ENCODE measurements at places on chromosomes 3 and 15.

GRCh38 chr15:67808821-67809220, 16.5 kb upstream of the SKOR1 start:
- DNase-seq = no peak

- no peak for DNase-seq
These were observed 415.3 kb upstream of the ALCAM start for GRCh38 chr3:104951426-104951825.

GRCh38 chr15:69529141-69529540, 76.5 kb downstream of the RPLP1 start:
- no peak for DNase-seq

GRCh38 chr3:52471371-52472238, 16.2 kb downstream of the NISCH start:
- no peak for DNase-seq

- DNase-seq = no peak
These were observed 51.9 kb downstream of the KY start for GRCh38 chr3:134598763-134599545.

GRCh38 chr15:58724466-58724865, 25.0 kb downstream of the ADAM10 start:
- DNase-seq = no peak

- DNase-seq = no peak
These were observed 54.0 kb upstream of the GADL1 start for GRCh38 chr3:30948426-30948825.

DNA sequence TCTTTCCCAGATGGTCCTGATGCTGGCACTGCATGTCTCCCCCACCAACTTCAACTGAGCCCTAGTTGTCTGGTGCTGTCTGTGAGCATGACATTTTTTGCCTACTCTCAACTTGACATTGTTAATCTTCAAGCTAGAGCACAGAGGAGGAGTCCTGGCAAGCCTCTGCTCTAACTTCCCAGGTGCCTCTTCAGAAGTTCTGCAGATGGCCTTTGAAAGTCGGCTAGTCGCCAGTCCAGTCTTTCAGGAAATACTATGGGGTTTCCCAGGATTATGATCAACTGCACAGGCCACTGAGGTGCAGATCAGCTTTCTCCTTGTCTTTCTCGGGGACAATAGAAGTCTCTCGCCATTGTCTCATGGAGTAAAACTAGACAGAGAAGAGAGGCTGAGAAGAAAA, 86.7 kb downstream of the ST8SIA2 start:
- no peak for DNase-seq

DNA sequence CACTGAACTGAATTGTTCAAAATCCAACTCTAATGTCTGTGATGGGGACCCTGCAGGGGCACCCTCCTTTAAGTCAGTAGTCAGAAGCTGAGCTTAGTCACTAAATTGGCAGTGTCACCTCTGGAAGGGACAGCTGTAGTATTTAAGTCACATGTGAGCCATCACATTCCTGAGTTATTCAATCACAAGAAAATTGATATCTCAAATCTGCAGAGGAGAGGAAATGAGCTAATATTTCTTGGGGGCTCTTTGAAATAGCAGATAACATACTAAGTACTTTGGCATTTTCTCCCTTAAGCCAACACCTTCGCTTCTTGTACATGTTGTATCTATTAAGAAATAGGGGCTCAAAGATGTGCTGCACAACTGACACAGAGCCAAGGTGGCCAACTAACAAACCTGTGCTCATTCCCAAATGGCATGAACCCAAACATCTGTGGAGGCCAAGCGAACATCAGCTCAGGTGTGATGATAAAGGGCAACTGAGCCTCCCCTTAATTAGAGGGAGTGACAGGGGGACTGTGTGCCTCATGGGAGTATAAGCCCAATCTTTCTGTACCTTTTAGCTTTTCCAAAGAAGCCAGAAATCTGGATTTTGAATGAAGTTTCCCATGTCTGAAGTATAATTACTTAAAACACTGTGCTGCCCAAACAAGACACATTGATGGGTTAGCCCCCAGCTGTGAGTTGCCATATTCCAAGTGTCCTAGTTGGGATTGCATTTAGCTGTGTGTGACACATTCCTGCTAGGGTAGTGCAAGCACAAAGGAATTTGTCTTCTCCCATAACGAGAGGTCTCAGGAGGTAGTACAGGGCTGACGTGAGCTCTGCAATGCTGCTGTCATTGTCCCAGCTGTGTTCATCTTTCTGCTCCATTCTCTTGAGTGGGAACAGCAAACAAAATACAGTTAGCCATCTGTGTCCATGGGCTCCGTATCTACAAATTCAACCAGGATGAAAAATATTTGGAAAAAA, 63.3 kb downstream of the ABHD5 start:
- no peak for DNase-seq

DNA sequence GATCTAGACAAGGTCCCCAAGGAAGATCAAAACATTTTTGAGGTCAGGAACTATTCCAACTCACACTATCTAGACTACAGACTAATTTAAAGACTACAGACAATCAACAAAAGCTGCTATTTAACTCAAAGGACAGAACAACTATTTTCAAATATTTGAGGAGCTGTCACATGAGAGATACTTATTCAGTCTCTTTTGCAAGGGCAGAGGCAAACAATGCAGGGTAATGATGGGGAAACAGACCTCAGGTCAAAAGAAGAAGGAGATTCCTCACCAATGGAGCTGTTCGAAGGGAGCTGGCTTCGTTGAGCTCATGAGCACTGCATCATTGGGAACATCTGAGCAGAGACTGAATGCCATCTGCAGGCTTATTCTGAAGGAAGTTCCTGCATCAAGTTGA, 231.9 kb downstream of the DTWD1 start:
- DNase-seq = no peak
